ENCODE measurements at places on chromosomes 7 and 10. TPM values are rescaled to one million over a fixed set of nuclear protein-coding genes. Genes with fewer than 3 reads are reported as not detected.

CALN1 gene
- 0.33 TPM for total RNA-seq

MBL2 gene
- not detected for total RNA-seq

DNA sequence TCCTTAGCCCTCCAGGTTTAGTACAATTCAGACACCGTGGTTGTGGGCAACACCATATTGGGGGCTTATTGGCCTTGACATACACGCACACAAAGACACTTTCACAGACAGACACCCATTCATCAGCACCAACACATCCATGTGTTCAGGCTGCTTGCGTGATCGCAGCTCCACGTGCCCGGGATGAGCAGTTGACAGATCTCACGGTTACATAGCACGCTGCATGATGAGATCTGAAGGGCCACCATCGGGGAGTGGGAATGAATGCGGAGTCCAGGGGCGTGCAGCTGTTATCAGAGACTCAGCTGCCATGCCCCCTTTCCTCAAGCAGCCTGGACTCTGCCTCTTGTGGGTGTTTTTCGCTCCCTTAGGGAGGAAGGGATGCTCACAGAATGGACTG lies 285.2 kb downstream of the USP6NL start:
- no peaks in the 10 kb centered on the region for H3K36me3 ChIP-seq
- no peak for DNase-seq
- no peak overlapping the region for H3K4me3 ChIP-seq
- H3K4me1 ChIP-seq = peaks cover 14% of the 10 kb centered on the region
- H3K27me3 ChIP-seq = no peaks in the 10 kb centered on the region

ZNF282 gene
- total RNA-seq = 28.5 TPM

OR9A2 gene
- not detected for total RNA-seq

Measured in thyroid gland (tissue), 4 donors.